Mesothelial cell of epicardium (in vitro differentiated cells): ENCODE measurements at places on chromosomes 7 and 10.

GRCh38 chr7:157667731-157668130 lies 330.9 kb downstream of the DNAJB6 start:
- DNase-seq: no peak
- H3K36me3 ChIP-seq: no peaks in the 10 kb centered on the region
- H3K27me3 ChIP-seq: peaks cover 58% of the 10 kb centered on the region
- H3K4me3 ChIP-seq: no peak overlapping the region

GRCh38 chr10:89494575-89494974 lies 40.8 kb downstream of the SLC16A12 start:
- H3K27me3 ChIP-seq: no peaks in the 10 kb centered on the region
- DNase-seq: no peak
- peaks cover 4% of the 10 kb centered on the region for H3K36me3 ChIP-seq
- no peak overlapping the region for H3K4me3 ChIP-seq

- no peaks in the 10 kb centered on the region for H3K27me3 ChIP-seq
- peaks cover 15% of the 10 kb centered on the region for H3K4me1 ChIP-seq
- peaks cover 2% of the 10 kb centered on the region for H3K36me3 ChIP-seq
- H3K27ac ChIP-seq: peak overlapping the region; percentile 73
- no peak for DNase-seq
Observed at GRCh38 chr10:6275022-6275997, 72.6 kb downstream of the PFKFB3 start.

- DNase-seq: no peak
- peak overlapping the region; percentile 88 for H3K4me3 ChIP-seq
- H3K36me3 ChIP-seq: peaks cover 20% of the 10 kb centered on the region
- H3K4me1 ChIP-seq: peaks cover 22% of the 10 kb centered on the region
- no peak overlapping the region for H3K27ac ChIP-seq
- H3K27me3 ChIP-seq: no peaks in the 10 kb centered on the region
Observed at GRCh38 chr10:119166564-119166963, 1.1 kb upstream of the SFXN4 start.

DNA sequence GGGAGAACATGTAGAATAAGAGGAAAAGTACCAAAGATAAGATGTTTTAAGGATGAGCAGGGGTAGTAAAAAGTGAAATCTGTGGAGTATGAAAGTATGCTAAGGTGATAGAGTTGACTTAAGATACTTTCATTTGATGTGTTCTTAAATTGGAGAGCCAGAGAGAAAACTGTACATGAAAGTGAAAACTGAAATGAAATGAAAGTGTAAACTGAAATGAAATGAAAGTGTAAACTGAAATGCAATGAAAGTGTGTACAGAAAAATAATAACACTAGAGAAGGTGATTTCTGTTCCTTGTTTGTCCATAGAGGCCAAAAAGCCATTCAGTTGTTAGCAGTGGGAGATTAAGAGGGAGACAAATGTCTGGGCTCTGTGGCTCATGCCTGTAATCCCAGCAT lies 17.5 kb downstream of the AHR start:
- no peak overlapping the region for H3K4me3 ChIP-seq
- peaks cover 20% of the 10 kb centered on the region for H3K4me1 ChIP-seq
- peaks cover 15% of the 10 kb centered on the region for H3K36me3 ChIP-seq
- no peak overlapping the region for H3K27ac ChIP-seq

DNA sequence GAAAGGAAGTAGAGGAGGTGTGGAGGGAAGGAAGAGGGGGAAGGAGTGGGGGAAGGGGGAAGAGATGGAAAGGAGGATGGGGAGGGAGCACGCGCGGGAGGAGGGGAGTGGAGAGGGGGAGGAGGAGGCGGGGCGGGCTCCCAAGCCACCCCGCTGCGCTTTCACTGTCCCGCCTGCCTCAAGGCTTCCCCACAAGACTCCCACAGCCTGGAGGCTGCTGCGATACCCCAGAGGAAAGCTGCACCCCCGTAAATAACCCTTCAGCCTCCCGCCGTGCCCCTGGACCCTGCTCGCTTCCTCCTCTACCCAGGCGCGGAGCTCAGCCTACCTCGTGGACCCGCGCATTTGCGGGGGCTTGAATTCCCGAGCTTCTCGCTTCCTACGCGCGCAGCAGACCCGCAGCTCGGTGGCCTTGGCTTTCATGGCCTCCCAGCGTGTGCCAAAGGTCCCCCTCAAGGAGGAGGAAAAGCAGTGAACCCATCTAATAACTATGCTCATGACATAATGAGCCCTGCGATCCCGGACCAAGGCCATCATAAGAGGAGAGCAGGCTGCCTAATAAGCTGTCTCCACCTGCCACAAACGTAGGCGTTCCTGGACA lies at the start of gene C10orf67:
Gene C10orf67 (minus strand): TSS at position 557 of the 601 bp plus-strand sequence. CDS start 23 bp downstream, at position 534.
- no peak for DNase-seq
- peaks cover 41% of the 10 kb centered on the region for H3K27me3 ChIP-seq
- H3K27ac ChIP-seq: peak within 1 kb of the TSS; percentile 41
- H3K4me1 ChIP-seq: peaks cover 18% of the 10 kb centered on the region

- H3K36me3 ChIP-seq: no peaks in the 10 kb centered on the region
- H3K27me3 ChIP-seq: no peaks in the 10 kb centered on the region
- peaks cover 8% of the 10 kb centered on the region for H3K4me1 ChIP-seq
- H3K27ac ChIP-seq: no peak overlapping the region
- DNase-seq: no peak
Observed at GRCh38 chr7:115973406-115973805, 57.2 kb downstream of the TFEC start.

- no peak for DNase-seq
- peaks cover 33% of the 10 kb centered on the region for H3K27me3 ChIP-seq
- H3K4me3 ChIP-seq: no peak within 1 kb of the TSS
- peaks cover 5% of the 10 kb centered on the region for H3K36me3 ChIP-seq
- H3K27ac ChIP-seq: peak within 1 kb of the TSS; percentile 39
Observed at GRCh38 chr7:139829025-139829774, at the start of gene TBXAS1. Gene TBXAS1 (plus strand): TSS chr7:139829264. CDS start chr7:139829391, 127 bp downstream.

DNA sequence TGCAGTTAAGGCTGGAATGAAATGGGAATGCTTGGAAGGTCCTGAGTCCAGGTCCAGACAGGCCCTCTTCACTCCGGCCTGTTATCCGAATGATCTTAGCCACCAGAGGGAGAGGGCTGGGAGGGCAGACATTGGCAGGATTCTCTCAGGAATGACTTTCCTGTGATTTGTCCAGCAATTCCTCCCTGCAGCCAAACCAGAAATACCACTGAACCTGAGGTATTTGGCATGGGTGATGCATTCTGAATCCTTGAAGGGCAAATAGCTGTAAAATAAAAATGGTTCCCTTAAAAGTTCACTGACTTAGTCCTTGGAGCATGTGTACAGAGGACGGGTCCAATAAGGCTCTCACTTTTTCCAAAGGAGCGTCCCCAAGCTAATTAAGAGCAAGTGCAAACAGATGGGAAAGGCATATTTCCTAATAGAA lies 77.5 kb upstream of the HABP2 start:
- peak overlapping the region; percentile 14 for H3K27ac ChIP-seq
- peaks cover 14% of the 10 kb centered on the region for H3K4me1 ChIP-seq
- no peak for DNase-seq
- H3K36me3 ChIP-seq: peaks cover 2% of the 10 kb centered on the region
- H3K4me3 ChIP-seq: no peak overlapping the region

- H3K4me1 ChIP-seq: peaks cover 18% of the 10 kb centered on the region
- H3K27ac ChIP-seq: peak overlapping the region; percentile 28
- DNase-seq: no peak
- no peak overlapping the region for H3K4me3 ChIP-seq
Observed at GRCh38 chr7:95861041-95861440, 88.7 kb downstream of the DYNC1I1 start.

DNA sequence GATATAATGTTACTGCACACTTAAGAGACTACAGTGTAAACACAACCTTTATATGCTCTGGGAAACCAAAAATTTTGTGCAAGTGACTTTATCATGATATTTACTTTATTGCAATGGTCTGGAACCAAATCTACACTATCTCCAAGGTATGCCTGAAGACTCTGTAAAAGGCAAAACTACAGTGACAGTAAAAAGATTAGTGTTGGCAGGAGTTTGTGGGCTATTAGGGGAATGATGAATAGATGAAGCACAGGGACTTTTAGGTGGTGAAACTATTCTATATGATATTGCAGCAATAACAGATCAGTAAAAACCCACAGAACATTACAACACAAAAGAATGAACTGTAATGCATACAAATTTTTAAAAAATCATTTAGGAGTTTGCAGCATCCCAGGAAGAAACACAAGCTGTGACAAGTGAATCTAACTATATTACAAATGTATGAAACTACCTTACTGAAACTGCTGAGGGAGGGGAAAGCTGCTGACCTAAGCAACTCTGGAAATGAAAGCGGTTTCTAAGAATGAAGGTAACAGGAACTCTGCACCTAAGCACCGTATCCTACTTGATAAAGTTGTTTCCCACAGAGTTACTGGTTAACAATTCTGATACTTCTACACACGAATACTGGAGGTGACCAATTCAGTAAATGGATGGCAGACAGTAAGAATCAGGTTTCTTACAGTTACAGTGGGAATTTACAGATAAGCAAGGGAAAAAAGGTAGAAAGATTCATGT lies 82.6 kb downstream of the ATE1 start:
- no peaks in the 10 kb centered on the region for H3K27me3 ChIP-seq
- no peak for DNase-seq
- no peak overlapping the region for H3K4me3 ChIP-seq
- H3K27ac ChIP-seq: no peak overlapping the region

GRCh38 chr10:97321032-97321803 lies 2.1 kb downstream of the FRAT1 start:
- no peaks in the 10 kb centered on the region for H3K36me3 ChIP-seq
- H3K27ac ChIP-seq: no peak overlapping the region
- H3K4me1 ChIP-seq: peaks cover 19% of the 10 kb centered on the region
- peaks cover 54% of the 10 kb centered on the region for H3K27me3 ChIP-seq

GRCh38 chr7:122438006-122438405 lies 133.5 kb upstream of the FEZF1 start:
- peaks cover 4% of the 10 kb centered on the region for H3K4me1 ChIP-seq
- no peak overlapping the region for H3K4me3 ChIP-seq
- no peak overlapping the region for H3K27ac ChIP-seq
- no peaks in the 10 kb centered on the region for H3K27me3 ChIP-seq

DNA sequence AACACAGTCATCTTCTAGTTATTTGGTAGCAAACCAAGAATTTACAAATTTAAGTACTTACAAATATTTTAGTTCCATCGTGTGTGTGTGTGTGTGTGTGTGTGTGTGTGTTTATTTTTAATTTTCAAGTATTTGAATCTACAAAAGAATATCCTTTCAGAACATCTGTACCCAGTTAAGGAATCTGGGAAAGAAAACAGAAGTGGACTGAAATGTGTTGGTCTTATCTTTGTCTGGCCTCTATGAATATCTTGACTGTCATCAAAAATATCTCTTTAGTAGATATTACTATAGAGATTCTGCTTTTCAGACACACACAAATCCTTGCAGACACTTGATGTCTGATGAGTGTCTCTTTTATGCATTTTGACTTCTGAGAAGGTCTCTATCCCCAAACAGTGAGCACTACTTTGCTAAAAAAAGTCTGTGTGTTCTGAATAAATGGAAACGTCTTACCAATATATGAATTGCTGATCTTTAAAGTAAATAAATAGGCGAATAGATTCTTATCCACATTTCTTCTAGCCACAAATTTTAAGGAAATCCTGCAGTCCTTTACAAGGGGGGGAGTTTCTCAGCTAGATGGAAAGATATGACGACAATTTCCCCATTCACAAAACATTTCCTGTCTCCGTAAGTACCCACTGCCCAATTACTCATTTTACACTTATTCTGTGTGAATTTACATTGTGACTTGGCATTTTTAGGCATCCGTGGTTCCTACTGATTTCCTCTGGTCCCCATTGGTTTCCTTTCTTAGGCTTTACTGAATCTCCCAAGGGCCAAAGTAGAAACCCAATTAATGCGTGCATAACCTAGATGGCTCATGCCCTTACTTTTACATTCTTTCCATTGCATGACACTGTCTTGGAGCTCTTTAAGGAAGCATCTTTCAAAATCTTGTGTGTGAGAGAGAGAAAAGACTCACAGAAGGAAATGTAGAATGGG lies 36.0 kb downstream of the NRCAM start:
- no peak overlapping the region for H3K27ac ChIP-seq
- peaks cover 28% of the 10 kb centered on the region for H3K4me1 ChIP-seq
- H3K27me3 ChIP-seq: peaks cover 3% of the 10 kb centered on the region
- no peaks in the 10 kb centered on the region for H3K36me3 ChIP-seq
- H3K4me3 ChIP-seq: no peak overlapping the region
